ENCODE measurements at places on chromosomes 12 and 14.

GRCh38 chr14:103628684-103629502, at the start of gene KLC1:
KLC1 (plus strand) TSS chr14:103629211; CDS start chr14:103654565, 25,354 bp downstream.
- DNase-seq = peak; percentile 76

DNA sequence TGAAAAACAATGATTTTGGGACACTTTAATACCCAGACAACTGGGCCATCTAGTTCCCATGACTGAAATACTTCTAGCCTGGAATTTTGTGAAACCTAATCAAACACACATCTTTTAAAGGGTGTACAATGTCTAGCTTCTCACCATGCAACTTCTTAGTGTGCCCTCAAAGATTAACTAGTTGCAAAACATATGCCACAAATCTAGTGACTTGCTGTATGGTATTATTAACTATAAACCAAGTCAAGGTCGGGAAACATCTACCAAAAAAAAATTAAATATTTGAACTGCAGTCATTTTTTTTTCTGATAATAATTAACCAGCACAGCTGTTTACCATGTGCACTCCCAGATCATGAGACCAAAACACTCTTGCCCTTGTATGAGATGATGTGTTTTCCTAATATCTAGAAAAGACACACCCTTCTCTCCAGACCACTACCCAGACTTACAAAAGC, 171.8 kb upstream of the FOXN3 start:
- no peak for DNase-seq

GRCh38 chr12:124736115-124737039, 127.3 kb downstream of the SCARB1 start:
- no peak for DNase-seq

GRCh38 chr12:12608557-12608957, 3.1 kb upstream of the CREBL2 start:
- DNase-seq = no peak

DNA sequence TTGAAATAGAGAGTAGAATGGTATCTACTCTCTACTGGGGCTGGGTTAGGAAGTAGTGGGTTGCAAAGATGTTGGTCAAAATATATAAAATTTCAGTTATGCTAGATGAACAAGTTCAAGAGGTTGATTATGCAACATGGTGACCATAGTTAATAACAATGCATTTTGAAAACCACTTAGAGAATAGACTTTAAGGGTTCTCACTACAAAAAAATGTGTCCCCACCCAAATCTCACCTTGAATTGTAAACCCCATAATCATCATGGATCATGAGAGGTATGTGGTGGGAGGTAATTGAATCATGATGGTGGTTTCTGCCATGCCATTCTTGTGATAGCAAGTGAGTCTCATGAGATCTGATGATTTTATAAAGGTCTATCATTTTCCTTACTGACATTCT, 94.0 kb downstream of the C12orf50 start:
- DNase-seq = no peak

DNA sequence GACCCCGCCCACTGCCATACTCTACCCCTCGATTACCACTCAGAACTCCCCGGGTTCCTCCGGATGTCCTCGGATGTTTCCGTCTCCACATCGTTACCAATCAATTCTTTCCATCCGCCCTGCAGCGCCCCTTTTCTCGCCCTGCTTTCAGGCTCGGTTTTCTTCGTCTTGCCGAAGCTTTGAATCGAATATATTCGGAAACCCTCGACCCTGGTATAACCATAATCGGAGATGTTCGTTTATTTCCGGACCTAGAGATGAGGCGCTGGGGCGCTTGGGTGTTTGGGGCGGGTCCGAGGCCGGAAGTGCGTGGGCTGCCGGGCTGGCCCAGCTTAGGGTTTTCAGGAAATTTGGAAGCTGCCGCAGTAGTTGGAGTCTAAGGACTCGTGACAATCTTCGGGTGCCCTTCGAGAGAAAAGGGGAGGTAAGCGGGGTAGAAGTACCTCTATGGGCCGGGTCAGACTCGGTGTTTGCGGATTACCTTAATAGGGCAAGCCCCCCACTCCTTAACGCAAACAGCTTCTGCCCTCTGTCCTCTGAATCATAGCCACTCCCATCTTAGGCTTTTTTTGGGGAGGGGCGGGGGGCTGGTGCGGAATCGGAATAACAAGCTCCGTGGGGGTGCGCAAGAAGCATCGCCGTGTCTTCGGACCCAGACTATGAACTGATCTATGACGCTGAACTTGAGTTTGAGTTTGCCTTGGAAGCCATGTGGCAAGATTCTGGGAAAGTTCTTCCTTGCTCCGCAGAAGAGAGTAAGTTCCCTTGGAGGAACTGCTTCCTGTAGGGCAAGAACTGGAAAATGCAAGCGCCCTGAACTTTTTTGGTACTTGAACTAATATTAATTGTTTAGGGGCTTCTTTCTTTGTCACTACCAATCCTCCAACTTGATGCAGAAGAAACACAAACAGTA, at the start of gene C14orf119:
TSS of gene C14orf119 (plus strand) at position 310 of the 913 bp plus-strand sequence. CDS start 2,154 bp downstream, outside the sequence.
- DNase-seq = peak; percentile 99

- DNase-seq = no peak
These were observed 215.9 kb downstream of the CHST11 start for GRCh38 chr12:104672501-104673265.

DNA sequence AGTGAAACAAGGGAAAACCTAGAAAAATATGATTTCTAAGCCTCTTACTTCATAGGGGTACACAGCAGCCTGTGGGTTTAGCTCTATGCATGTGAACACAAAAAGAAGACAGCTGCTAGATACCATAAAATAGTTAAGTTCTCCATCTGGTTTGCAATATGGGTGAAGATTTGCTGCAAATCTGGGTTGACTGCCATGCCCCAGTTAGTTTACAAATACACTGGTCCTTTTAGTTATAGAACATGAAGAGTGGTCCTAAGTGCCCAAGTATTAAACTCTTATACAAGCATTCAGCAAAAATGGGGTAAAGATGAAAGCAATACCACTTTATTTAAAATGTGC, 176.1 kb downstream of the AEBP2 start:
- no peak for DNase-seq

DNA sequence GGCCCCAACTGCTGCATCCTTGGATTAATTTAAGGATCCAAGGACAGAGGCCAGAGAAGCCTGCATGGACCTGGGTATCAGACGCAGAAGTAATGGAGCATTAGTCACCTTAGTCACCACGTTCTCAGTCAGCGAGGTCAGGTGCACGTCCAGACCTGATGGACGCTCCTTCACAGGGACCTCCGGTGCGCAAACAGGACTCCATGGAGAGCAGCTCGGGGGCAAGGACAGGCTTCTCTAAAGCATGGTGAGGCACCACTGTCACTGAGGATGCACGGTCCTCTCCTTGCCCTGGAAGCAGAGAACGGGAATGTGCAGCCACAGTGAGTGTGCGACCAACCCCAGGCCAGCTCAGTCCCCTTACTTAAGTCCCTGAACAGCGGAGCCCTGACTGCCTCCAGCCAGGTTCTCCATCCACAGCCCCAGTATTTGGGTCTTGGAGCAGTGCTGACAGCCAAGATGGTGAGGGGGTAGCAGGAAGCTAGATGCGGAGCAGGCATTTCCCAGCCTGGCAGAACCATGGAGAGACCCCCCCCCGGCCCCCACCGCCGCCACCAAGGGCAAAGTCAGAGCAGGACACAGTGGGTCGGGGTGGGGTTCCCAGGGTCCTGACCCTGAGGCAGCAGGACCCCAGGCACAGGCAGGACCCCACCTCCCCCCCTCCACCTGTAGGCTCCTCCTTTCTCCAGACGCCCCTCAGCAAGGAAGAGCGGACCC, 253.4 kb upstream of the SFSWAP start:
- no peak for DNase-seq

DNA sequence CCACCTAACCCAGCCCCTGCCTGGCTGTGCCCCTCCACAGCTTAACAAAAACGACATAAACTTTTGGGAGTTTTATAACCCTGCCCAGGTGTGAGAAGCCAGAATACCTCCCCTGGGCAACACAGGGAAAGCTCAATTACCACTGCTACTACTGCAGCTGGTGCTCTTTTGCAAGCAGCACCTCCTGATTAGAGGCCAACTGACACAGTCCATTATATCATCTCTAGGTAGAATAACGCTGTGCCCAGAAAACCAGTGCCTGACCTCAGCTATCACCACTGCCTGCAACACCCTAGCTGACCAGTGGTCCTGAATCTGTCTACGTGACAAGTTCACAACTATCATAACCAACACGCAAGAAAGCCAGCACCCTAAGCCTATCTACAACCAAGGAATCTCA, 34.2 kb downstream of the MDM1 start:
- no peak for DNase-seq

DNA sequence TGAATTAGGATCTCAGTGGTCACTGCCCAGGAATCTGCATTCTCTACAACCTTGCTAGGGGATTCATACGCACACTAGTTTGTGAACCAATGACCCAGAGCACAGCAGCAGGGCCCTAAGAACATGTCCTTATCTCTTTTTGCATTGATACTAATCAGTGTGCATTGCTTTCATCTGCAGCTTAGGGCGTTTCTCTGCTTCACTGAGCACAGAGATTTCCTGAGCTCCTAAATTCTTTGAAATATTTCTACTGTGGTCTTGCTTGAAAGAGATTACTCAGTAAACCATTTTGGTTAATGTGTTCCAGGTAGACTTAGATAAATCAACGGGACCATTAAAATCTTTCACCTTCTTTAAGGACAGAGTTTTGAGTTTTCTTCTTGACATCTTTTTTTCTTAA, 351.3 kb upstream of the KITLG start:
- DNase-seq = no peak

- DNase-seq = no peak
These were observed 60.6 kb upstream of the ANO4 start for GRCh38 chr12:100733817-100734593.

DNA sequence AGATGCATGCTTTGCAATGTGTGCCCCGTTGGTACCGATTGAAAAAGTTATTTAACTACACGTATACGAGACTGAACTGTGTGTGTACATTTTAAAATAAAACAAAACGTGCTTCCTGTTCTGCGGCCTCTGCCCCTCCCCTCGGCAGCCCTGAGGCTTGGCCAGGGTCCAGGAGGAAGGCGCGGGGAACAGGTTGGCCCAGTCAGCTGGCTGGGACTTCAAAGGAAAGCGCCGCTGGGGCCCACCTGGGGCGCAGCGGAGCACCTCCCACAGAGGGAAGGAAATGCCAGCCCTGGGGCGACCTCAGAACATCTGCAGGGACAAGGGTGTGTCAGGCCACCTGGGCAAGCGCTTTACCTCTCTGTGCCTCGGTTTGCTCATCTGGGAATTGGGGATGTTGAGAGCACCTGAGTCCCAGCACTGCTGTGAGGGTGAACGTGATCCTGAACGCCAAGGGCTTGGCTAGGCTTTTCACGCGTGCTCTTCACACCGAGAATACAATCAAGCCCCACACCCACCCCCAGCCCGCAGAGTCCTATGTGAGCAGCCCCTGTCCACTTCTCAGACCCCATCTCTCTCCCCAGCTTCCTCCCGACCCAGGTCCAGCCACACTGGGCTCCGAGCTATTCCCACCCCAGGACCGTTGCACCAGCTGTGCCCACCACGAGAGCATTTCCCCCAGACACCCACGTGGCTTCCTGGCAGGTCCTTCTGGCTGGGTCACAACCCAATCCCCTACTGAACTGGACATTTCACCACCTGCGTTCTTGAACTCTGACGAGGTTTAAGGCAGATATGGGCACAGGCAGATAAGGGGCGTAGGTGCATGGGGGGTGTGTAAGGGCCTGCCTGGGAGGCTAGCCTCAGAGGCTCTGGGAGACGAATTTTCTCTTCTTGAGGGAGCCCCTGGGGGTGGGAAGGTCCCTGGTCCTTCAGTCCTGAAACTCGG, 41.9 kb upstream of the NCOR2 start:
- peak; percentile 88 for DNase-seq

DNA sequence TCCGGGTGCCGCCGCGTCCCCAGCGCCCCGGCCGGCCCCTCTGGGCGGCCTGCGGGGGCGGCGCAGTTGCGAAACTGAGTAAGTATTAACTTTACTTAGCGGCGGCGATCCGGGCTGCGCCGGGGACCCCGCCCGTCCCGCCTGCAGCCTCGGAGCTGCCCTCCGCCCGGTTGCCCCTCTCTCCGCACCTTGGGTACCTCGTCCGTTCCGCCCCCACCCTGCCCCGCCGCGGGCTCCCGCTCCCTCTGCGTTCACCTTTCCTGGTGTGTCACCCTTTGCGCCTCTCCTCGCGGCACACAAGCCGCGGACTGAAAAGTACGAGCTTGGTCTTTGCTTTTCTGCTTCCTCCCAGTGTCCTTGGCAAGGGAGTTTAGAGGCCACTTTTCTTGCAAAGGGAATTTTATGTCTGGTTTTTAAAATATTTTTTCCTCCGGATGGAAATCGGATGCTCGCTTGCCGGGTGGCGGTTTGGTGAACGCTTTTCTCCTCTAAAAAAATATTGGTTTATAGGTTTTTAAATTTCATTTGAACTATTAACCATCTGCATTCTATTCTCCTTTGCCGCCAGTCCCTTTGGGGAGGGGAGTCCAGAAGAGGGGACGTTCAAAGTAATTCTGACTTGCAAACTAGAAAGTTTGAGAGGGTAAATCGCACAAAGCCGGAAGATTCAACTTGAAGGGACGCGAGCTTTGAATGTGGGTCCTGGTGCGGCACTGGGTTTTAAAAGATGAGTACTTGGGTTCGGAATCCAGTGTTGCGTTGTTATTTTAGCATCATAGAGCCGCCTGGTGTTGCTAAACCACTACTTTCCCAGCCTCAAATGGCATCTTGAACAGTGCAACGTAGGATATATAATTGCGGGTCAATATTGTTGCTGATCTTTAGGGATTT, 834 bp downstream of the RASSF8 start:
- no peak for DNase-seq

DNA sequence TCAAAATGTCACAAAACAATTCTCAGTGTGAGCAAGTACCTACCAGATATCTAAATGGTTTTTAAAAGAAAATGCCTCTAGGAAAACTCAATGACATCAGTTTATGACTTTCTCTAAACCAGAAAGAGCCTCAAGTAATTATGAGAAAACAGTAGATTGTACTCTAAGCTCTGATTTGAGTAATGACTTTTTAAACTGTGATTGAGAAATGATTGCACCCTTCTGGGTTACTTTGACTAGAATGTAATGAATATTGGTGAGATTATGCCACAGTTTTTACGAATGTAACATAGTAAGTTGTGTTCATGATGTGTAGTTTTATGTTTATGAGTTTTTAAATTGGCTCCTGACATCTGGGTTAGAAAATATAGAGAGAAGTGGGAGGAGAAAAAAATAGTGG, 68.8 kb downstream of the ALX1 start:
- no peak for DNase-seq

GRCh38 chr14:50836515-50836914, 5.6 kb upstream of the NIN start:
- no peak for DNase-seq

GRCh38 chr12:114780746-114781399, 96.9 kb upstream of the TBX3 start:
- no peak for DNase-seq

GRCh38 chr12:26896913-26897312, 40.9 kb downstream of the INTS13 start:
- no peak for DNase-seq

GRCh38 chr14:56959869-56960268, 149.6 kb upstream of the OTX2 start:
- no peak for DNase-seq

GRCh38 chr12:104741497-104742367, 216.4 kb downstream of the SLC41A2 start:
- DNase-seq = no peak

Measured in activated effector memory CD4-positive, alpha-beta T cell treated with Interleukin-2 at 50 U/mL for 16 hours (primary cell).